Naive thymus-derived CD8-positive, alpha-beta T cell (primary cell): ENCODE measurements at places on chromosomes 16 and 17. TPM values are rescaled to one million over a fixed set of nuclear protein-coding genes. Genes with fewer than 3 reads are reported as not detected.

Gene ITFG1
- 19.4 TPM for total RNA-seq

DNA sequence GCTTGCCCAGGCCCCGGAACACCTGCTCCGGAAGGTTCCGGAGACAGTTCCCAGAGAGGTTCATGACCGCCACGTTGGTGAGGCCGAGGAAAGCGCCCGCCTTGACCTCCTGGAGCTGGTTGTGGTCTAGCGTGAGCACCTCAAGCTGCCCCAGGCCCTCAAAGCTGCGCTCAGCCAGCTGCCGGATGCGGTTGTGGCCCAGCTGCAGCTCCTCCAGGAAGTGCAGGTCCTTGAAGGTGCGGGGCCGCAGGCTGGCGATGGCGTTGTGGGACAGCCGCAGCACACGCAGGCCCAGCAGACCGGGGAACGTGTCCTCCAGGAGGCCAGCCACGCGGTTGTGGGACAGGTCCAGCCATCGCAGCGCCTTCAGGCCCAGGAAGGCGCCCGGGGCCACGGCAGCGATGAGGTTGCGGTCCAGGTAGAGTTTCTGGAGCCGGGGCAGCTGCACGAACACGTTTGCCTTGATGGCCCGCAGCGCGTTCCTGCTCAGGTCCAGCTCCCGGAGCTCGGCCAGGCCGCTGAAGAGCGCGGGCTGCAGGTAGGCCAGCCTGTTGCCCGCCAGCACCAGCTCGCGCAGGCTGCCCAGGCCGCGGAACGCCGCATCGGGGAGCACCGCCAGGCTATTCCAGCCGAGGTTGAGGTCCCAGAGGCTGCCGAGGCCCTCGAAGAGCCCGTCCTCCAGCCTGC is 2.1 kb downstream of the IGFALS start:
- H3K36me3 ChIP-seq = peaks cover 11% of the 10 kb centered on the region
- no peak for DNase-seq
- no peak overlapping the region for H3K27ac ChIP-seq
- H3K4me1 ChIP-seq = peaks cover 1% of the 10 kb centered on the region

Gene RAMP2
- total RNA-seq = not detected

- H3K27ac ChIP-seq = peak overlapping the region; percentile 99
- H3K4me1 ChIP-seq = peaks cover 15% of the 10 kb centered on the region
- peak; percentile 65 for DNase-seq
- H3K4me3 ChIP-seq = peak overlapping the region; percentile 66
Measured at GRCh38 chr16:30567991-30568638, 3.4 kb downstream of the ZNF688 start.

DNA sequence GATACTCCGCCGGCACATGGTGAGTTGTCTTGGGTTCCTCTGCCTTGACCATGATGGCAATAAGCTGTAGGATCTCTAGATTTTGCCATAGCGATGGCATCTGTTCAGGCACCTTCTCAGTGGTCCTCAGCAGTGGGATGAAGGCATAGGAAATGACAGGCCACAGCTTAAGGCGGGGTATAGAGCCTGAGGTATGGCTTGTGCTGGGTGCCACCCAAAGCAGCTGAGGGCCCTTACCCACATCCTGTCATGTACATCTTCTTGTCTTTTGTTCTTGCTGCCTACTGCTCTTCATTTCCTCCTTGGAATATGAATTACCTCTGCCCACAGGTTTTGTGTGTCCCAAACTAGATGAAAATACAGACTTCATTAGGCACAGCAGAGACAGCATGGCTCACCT is 29.5 kb downstream of the KAT7 start:
- H3K4me1 ChIP-seq = peaks cover 86% of the 10 kb centered on the region
- peaks cover 74% of the 10 kb centered on the region for H3K36me3 ChIP-seq
- peak overlapping the region; percentile 81 for H3K4me3 ChIP-seq
- peak overlapping the region; percentile 84 for H3K27ac ChIP-seq

DNA sequence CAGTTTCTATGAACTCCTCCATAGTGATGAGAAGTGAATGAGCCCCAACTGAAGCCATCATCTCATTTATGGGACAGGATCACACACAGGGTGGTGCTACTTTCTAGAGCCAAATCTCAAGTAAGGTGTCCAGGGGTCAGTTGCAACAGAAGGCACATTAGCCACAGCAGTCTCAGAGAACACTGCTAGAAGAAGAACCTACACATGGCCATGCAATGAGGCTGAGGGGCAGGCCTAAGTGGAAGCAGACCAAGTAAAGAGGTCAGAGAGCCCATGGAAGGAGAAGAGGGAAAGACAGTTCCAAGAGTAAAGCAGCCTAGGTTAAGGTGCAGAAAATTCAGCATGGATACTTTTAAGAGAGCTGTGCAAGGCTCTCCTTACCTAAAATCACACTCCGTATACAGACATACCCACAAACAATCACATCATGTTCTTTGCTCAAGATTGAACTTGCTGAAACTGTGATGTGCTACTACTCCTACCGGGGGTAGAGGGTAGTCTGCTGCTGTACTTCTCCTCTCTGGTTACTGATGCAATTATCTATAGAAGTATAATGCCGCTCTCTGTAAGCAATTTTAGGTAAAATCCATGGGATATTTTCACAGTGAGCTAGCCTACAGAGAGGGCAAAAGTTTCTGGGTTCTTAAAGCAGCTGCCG is 1.7 kb downstream of the ABCA8 start:
- no peak overlapping the region for H3K27ac ChIP-seq
- no peak for DNase-seq
- H3K36me3 ChIP-seq = no peaks in the 10 kb centered on the region
- H3K4me3 ChIP-seq = no peak overlapping the region
- H3K4me1 ChIP-seq = no peaks in the 10 kb centered on the region

DNA sequence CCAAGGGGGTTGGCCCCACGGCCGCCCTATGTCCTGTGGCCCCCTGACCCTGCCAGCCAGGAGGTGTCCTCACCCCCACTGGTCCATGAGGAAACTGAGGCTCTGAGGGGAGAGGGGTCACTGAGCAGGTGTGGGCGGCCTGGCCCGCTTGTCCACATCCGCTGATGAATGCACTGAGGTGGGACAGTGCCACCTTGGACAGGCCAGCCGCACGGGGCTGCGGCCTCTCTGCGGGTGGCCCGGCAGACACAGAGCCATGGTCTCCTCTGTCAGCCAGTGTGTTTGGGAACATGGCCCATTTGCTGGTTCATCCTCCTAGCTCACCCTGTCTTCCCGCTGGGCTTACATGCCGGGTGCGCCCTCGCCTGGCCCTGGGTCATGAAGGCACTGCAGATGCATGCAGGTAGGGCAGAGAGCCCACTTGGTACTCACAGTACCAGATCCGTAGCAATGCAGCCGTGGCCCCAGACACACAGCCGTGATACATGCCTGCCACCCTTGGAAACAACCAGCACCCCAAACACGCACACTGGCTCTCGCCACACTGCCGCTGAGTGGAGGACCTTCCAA is 93.9 kb downstream of the ENGASE start:
- no peaks in the 10 kb centered on the region for H3K27me3 ChIP-seq
- DNase-seq = no peak
